ENCODE measurements at places on chromosomes 1 and 21.

- no peak for DNase-seq
Measured at GRCh38 chr1:96357141-96357765, 364.3 kb upstream of the PTBP2 start.

DNA sequence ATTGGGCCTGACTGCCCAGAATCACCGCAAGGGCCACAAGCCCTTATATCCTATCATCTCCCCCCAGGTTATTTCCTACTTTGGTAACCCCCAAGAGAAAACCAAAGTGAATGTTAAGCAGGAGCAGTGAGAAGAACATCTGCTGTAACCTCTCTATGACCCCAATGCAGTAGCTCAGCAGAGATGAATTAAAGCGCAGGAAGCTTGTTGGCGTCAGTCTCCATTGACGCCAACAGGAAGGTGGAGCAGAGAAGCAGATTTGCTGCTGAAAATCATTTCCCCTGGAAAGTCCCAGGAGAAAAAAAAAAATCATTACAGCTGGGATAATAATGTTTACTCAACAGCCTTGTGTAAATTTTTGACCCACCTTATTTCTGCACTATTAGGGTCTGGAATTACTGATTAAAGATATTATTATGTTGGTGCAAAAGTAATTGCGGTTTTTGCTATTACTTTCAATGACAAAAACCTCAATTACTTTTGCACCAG, 33.2 kb upstream of the FAM163A start:
- DNase-seq = peak; percentile 12

GRCh38 chr21:14582934-14583628, 37.0 kb upstream of the SAMSN1 start:
- DNase-seq = no peak

- DNase-seq = peak; percentile 28
Measured at GRCh38 chr1:28602536-28603439, 10.7 kb downstream of the RAB42 start.

GRCh38 chr1:98049370-98050135, 128.7 kb upstream of the DPYD start:
- DNase-seq = no peak

DNA sequence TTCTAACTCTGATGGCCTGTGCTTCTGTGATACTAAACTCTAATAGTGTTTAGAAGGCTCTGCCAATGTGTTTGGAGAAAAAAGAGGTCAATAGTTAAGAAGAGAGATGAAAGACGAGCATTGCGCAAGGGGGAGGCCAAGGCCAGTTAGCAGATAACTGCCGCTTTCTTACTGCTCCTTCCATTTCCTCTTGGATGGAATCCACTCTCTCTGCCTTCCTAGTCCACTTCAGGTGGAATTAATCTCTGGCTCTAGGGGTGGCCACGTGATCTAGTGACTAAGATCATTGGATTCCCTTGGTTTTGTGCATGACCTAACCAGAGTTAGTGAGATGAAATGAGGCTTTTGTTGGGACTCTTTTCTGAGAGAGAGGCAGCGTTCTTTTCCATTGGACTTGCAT, 148.3 kb downstream of the ACTL8 start:
- no peak for DNase-seq

- no peak for DNase-seq
Measured at GRCh38 chr1:210558302-210558701, 229.6 kb downstream of the HHAT start.

DNA sequence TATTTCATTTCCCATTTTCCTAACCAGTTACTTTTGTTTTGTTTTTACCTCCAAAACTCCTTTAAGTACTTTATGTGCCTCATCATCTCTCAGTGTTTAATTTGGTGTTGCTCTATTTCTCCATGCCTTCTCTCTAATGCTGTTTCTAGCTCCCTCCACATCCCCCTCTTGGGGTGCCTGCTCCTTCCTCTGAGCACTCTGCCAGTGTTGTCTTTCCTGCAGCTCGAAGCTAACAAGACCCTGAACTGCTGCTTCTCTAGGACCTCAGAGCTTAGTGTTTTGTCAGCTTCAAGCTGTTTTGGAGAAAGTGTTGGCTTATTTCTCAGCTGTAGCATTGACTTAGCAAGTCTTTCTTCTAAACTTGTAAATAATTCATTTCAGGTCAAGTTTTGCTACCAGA, 290.6 kb downstream of the DPYD start:
- no peak for DNase-seq

DNA sequence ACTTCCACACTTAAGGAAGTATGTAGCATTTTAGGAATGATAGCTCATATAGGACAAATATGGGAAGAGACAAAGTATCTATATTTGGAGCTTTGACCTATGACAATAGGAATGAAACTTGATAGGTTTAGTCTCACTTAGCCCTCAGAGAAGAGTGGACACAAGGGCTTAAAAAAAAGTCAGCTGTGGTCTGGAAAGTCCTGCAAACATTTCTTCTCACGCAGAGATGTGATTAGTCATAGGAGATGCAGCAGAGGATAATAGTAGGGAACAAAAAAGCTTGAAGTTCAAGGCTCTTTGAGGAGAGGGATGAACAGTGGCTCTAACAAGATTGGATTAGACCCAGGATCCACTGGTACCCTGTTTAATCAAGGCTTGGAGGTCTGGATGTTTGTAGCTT, 14.8 kb upstream of the RNF220 start:
- DNase-seq = no peak

DNA sequence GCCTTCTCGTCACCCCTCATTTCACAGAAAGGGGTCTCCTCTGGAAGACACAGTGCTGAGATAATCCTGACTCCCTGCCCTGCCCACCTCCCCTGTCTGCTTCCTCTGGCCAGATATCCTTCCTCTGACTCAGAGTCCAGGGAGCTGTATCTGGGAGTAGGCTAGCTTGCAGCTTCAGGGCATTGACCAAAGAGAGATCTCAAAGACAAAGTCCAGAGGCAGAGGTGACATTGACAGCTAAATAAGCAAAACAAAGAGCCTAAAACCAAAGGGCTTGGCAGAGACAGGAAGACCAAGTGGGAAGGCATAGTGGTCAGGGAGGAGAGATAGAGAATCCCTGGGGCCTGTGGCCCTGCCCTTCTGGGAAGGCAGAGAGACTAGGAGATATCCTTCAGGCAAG, 64.9 kb downstream of the TNR start:
- no peak for DNase-seq

- no peak for DNase-seq
Measured at GRCh38 chr1:55301912-55302311, 86.7 kb upstream of the USP24 start.

DNA sequence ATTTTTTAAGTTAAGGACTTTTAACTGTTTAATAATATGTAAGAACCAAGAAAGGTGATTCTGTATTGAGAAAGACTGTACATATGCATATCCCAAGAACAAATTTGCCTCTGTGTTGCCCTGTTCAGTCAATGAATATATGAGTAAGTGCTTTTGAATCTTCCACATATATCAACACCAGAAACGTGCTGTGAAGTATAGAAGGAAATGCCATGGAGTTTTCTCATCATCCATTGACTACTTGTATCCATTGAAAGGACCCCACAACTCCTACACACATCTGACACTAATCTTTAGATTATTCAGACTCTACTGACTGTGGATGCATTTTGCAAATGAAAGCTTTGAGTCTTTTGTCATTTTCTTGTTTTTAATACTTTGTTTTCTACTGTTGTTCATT, 366.9 kb downstream of the S1PR1 start:
- no peak for DNase-seq

DNA sequence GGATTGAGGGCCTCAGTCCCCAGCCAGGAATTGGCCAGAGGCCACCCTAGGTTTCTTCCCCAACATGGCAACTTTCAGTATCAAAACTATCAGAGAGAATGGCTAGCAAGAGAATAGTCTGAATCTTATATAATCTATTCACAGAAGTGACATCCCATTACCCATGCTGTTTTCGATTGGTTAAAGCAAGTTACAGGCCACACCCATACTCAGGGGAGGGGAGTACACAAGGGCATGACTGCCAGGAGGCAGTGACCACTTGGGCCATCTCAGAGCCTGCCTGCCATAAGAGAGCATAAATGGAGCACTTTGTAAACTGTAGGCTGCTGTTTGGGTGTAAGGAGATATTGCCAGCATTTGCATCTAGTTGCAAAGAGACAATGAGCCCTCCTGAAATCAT, 65.4 kb downstream of the FAM163A start:
- DNase-seq = no peak

DNA sequence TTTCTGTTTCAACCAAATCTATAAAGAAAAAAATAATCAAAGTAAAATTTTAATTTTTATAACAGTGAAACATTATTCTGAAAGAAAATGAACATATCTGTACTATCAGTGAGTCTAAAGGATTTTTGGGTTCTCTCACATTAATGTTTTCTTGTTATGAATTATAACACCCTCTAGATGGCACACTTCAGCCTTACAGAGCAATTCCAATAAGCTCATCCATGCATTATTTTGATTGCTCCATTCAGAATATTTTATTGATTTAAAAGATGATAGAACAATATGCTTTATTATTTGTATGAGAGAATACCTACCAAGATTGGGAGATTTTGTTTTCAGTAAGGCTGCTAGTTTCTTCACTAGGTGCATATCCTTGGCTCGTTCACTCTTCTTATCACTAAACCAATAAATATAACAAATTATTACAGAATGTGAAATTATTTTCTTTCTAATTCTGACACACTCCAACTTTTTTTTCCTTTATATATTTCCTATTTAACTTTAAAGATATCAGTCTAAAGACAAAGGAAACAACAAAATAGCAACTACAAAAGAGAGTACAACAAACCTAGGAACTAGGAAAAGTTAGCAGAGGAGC, 82.4 kb downstream of the RAB3GAP2 start:
- DNase-seq = peak; percentile 18

GRCh38 chr1:221309723-221310122, 430.5 kb downstream of the HLX start:
- no peak for DNase-seq

DNA sequence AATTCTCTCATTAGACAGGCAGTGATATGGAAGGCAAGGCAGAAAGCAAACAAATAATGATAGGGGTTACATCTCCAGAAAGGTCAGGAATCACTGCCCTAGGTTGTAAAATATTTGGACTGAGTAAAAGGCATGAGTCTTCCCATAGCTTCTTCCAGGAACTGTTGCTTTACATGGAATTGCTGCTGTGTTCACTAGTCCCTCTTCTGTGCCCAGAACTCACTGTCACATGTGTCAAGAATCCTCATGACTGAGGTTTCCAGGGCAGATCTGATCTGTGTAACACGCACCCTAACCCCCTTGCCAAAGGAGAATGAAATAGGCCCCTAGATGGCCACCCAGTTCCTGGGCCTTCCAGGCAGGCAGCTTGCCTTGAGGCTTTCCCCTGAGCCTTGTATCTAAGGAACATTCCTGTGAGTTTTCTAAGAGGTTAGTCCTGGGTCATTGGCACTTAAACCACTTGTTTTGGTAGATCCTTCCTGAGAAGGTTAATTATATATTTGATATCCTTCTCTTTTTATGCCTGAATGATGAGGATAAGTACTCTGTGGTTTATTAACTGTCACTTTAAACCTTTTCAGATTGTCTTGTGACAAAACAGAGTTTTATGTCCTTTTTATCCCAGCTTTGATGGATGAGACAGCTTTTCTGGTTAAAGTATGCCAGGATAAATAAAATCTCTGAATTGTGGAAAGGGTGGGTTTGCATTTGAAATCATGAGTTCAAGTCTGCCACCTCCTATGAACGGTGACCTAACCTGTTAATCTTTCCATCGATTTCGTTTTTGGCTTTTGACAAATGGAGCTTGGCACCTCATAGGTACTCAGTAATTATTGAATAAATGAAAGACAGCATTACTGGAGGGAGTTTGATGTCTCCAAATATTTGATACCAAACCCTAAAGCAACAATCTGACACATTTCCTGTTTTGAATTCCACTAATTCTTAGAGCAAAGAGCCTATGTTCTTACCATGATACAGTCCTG, 163.3 kb downstream of the DHRS3 start:
- no peak for DNase-seq

- no peak for DNase-seq
Measured at GRCh38 chr1:247366926-247367645, 35.4 kb upstream of the ZNF496 start.

DNA sequence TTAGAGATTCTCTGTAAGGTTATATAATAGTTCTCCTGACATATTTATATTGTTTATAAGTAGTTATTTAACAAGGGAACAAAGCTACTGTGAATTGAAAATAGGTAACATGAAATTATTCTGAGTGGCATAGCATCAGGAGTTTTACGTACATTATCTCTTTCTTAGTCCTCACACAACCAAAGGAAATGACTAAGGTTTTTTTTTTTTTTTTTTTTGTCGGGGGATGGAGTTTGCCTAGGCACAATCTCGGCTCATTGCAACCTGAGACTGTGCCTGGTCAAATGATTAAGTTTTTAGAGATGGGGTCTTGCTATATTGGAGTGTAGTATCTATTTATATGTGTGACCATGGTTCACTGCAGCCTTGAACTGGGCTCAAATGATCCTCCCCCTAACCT, 24.9 kb downstream of the TMED5 start:
- DNase-seq = no peak

DNA sequence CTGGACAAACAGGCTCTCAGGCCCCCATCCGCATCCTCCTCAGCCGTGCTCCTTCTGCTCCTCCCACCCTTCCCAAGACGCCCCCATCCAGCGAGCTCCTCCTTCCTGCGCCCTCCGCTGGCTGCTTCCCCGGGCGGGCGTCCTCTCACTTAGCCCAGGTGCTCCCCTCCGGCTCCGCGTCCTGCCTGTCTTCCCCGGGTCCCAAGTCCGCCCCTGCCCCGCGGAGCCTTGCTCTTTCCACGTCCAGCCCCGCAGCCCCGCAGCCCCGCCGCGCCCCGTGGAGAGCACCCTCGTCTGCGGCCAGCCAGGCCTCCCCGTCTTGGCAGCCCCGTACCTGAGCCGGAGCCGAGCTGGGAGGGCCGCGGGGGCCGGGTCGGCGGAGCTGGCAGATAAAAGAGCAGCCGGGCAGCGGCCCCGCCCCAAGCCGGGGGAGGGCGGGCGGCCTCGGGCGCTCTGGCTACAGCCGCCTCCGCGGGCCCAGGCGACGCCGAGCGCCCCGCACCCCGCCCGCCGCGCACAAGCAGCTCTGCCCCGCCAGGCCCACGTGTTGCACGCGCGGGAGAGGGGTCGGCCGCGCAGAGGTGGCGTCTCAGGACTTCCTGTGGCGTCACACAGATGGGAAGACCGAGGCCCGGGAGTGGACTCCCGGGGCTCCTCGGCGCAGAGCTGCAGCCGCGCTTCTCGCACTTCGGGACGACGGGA, at the start of gene PAQR7:
TSS of gene PAQR7 (minus strand) at position 555 of the 702 bp plus-strand sequence. CDS start 11,869 bp downstream, outside the sequence.
- DNase-seq = peak; percentile 29

DNA sequence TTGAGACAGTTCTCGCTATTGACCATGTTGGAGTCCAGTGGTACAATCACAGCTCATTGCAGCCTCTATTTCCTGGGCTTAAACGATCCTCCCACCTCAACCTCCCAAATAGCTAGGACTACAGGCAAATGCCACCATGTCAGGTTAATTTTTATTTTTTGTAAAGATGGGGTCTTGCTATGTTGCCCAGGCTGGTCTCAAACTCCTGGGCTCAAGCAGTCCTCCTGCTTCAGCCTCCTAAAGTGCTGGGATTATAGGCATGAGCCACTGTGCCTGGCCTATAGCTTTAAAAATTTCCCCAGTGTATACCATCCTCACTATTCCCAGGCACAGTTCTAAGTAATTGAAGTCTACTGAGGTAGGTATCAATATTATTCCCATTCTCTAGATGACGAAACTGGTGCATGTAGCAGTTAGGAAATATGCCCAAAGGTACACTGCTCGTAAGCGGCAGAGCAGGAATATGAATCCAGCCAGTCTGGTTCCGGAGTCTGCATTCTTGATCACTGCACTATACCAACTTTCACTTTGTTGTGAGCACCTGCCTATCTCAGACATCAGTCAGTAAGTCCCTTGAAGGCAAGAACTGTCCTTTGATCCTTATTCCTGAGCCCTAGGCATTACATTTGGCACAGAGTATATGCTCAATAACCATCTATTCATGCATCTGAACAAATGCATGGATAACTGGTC, 11.5 kb upstream of the SRP9 start:
- no peak for DNase-seq

All from CD4-positive, alpha-beta T cell treated with Interleukin-4 for 4 hours (primary cell).